Glutamatergic neuron (in vitro differentiated cells): ENCODE measurements at places on chromosomes 2 and 18. TPM values are rescaled to one million over a fixed set of nuclear protein-coding genes. Genes with fewer than 3 reads are reported as not detected.

DNA sequence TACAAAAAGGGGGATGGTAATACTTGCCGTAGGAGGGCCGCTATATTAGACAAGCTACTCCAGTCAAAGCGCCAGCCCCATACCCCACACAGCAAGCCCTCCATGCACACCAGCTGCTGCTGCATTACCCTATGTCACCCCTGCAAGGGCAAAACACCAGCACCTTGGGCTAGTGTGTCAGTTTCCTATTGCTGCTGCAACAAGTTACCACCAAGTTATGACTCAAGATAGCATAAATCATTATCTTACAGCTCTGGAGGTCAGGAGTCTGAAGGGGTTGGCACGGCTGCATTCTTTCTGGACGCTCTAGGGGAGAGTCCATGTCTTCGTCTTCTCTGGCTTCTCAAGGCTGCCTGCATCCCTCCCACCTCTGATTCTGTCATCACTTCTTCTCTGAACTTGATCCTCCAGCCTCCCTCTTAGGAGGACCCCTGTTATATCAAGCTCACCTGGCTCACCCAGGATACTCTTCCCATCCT, 88.6 kb upstream of the ACAA2 start:
- no peak for DNase-seq

ALPP gene
- total RNA-seq, result 0.34 TPM

- no peak for DNase-seq
Observed at GRCh38 chr2:224971214-224971613, 71.1 kb downstream of the DOCK10 start.

LINC00305 gene
- not detected for total RNA-seq

DNA sequence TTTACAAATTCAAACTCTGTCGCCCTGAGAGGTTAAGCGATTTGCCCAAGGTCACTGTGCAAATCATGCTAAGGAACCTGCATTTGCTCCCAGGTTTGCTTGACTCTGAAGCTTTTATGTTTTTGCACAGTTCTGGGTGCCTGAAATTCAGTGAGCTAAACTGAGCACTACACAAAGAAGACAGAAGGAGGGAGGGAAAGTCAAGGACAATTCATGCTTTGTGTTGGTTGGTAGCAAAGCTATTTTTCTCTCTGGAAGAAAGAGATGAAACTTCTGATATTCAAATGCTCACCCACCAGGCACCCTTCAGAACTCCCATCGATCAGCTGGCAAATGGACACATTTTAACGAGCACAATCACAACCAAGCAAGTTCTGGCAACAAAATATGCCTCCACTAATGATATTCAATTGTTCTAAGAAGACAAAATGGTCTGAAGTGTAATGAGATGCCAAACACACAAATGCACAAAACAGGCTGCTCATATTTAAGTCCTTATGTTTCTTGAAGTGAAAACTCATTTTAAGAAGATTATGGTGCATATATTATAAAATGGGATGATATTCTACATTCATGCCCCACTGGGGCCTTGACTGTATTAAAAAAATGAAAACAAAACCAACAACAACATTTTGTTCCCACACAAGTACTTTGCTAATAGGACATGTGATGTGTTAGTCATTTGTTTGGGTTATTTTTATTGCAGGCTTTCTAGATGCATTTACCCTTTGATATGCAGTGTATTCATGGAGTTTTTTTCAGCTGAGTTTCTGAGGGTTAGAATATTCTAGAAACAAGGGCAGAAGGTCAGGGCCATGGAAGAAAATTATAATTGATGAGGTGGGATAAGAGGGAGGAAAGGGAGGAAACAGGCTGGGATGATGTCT, 445.6 kb upstream of the CELF4 start:
- no peak for DNase-seq

GRCh38 chr2:230875347-230876315, 10.9 kb downstream of the ITM2C start:
- DNase-seq, result no peak

DNA sequence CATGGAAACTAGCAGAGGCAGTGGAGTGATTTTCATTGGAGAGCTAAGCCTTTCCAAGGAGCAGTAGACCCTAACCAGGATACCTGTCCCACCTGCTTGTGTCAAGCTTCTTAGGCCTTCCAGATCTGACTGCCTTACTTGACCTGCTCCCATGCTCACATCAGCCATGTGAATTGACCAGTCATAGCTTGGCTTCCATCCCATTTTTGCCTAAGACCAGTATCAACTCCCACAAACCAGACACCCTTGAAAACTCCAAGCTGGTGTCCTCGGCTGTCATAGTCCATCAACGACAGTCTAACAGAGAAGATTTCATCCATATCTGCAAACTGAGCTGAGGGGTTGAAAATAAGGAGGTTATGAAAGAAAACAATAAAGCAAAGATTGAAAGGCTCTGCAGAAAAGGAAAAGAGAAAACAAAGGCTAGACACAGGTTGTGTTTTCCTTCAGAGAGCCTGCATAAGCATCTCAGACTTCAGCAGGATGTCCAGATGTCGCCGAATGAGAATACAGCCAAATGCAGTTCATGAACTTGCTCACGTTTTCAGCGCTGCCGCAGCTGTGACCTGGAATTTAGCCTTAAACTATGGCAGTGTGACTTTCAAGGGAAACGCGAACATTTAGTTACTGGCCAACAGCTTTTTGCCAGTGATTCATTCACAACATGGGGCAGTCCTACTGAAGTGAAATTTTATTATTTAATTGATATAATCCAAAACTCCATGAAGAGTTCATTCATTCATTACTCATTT, 868.1 kb upstream of the ID2 start:
- DNase-seq, result no peak

CD226 gene
- 0.05 TPM for total RNA-seq

GRCh38 chr18:48409591-48410094, 460 bp upstream of the ZBTB7C start:
- DNase-seq, result no peak

- no peak for DNase-seq
Observed at GRCh38 chr18:3648641-3649040, 198.7 kb downstream of the TGIF1 start.

NCKAP5 gene
- 0.20 TPM for total RNA-seq
